Cardiac fibroblast (primary cell): ENCODE measurements at places on chromosomes 1 and 21.

- no peak for DNase-seq
Observed at GRCh38 chr1:185906186-185906585, 172.0 kb downstream of the HMCN1 start.

- no peak for DNase-seq
Observed at GRCh38 chr1:95572002-95572401, 338.0 kb downstream of the RWDD3 start.

DNA sequence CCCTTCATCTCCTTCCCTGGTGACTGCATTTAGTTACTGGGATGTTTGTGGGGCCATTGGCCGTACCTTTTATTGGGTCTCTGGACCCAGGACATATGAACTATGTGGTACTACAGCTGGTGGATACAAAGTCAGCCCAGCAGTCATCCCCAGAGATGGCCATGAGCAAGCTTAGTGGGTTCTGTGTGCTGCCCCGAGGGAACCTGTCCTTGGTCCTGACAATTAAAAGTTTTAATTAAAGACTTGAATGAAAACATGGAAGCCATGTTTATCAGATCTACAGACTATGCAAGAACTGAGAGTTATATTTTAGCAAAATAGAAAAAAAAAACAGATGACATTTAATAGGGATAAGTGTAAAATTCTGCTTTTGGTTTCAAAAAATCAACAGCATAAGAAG is 2.8 kb upstream of the NES start:
- DNase-seq = no peak

- peak; percentile 76 for DNase-seq
Observed at GRCh38 chr1:174769961-174770549, 229.7 kb upstream of the CACYBP start.

DNA sequence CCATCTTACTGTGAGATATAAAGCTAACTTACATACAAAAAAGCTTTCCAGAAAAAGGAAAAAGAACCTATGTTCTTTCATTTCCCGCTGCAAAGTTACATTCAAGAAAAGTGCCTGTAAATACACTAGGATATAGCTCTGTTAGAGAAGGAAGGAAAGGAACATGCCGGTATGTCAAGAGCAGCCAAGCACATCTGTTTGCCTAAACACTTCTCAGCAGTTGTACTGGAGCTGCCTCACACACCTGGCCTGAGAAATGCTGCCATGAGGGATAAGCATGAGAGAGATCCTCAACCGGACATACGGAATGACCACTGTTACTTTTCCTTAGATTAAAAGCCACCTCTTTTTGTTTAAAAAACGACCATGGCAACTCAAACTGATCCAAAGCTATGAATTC is 189.7 kb downstream of the RERE start:
- no peak for DNase-seq

DNA sequence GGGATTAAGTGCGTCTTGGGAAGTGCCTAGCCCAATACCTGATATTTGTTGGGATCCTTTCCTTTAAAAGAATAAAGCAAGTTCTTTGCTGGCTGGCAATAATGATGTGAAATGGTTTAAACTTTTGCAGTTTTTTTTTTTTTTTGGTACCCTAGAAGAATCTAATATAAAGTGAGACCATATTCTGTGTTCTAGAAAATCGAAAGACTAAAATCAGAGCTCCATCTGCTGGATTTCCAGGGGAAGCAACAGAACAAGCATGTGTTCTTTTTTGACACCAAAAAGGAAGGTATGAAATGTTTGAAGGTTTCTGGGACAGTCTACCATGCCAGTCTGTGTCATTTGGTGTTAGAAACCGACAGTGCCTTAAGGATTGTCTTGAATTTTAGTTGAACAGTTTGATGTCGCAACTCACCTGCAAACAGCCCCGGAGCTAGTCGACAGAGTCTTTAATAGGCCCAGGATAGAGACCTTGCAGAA is 6.4 kb downstream of the UTP11 start:
- DNase-seq = peak; percentile 60

- DNase-seq = peak; percentile 52
Observed at GRCh38 chr1:161427733-161428516, 60.2 kb upstream of the CFAP126 start.
